ENCODE measurements at places on chromosomes 12 and 14.

GRCh38 chr14:91075553-91075952, 15.1 kb upstream of the RPS6KA5 start:
- no peak for DNase-seq

- no peak for DNase-seq
These were observed 7.6 kb downstream of the KRT85 start for GRCh38 chr12:52359621-52360061.

- DNase-seq, result no peak
These were observed 827.7 kb downstream of the TMTC2 start for GRCh38 chr12:83514372-83514771.

- no peak for DNase-seq
These were observed 68.0 kb downstream of the RASSF3 start for GRCh38 chr12:64678248-64678647.

Measured in stimulated activated CD8-positive, alpha-beta memory T cell treated with anti-CD3 and anti-CD28 coated beads, Interleukin-7, amount 100 ng/mL, for 1 hour (primary cell).